ENCODE measurements at places on chromosomes 3 and 15.

GRCh38 chr15:83200589-83200988, 7.0 kb downstream of the HDGFL3 start:
- DNase-seq, result no peak

GRCh38 chr3:19866751-19867347, 67.2 kb downstream of the EFHB start:
- DNase-seq, result no peak

GRCh38 chr15:58355382-58355971, 76.3 kb upstream of the LIPC start:
- DNase-seq, result no peak

DNA sequence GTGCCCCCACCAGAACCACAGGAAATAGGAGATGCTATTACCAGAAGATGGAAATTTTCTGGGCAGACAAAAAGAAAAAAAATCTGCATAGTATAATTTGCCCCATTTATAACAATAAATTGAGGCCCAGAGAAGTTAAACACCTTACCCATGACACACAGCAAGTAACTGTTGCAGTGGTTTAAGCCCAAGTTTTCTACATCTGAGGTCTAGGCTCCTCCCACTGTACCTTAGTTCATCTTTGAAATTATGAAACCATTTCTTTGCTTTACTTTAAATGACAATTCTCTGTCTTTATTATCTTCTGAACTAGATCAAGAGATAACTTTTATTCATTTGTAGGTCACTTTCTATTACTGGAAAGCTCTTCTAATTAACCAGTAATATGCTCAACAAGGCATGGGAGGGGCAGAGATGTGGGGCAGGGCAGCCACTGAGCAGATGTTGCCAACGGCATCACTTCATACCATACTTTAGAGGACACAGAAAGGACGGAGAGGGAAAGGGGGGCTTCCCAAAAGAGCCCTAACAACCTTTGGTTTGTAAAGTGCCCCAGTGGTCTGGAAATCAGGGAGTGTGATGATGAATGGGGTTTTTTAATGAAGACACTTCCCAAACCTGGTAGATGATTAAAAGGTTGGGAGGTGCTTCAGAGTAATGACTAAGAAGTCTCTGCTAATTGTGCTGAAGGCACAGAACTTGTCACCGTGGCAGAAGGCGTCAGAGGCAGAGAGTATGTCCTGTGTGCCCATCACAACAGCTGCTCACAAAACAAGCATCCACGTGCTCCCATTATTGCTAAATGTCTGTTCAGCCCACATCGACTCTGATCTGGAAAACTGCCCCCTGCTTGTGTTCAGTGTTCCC, 342.5 kb downstream of the SHQ1 start:
- DNase-seq, result no peak

GRCh38 chr3:142680710-142681109, 43.1 kb upstream of the TRPC1 start:
- DNase-seq, result no peak

- DNase-seq, result no peak
These were observed 357.2 kb downstream of the ROBO1 start for GRCh38 chr3:79410617-79411016.

GRCh38 chr15:22959321-22960101, 20.7 kb downstream of the CYFIP1 start:
- no peak for DNase-seq

GRCh38 chr3:138186803-138187295, 252 bp upstream of the ARMC8 start:
- DNase-seq, result no peak
